Fibroblast of skin of left quadriceps (primary cell): ENCODE measurements at places on chromosomes 1 and 21.

- no peak for DNase-seq
Observed at GRCh38 chr1:210250998-210251679, 18.5 kb downstream of the SERTAD4 start.

DNA sequence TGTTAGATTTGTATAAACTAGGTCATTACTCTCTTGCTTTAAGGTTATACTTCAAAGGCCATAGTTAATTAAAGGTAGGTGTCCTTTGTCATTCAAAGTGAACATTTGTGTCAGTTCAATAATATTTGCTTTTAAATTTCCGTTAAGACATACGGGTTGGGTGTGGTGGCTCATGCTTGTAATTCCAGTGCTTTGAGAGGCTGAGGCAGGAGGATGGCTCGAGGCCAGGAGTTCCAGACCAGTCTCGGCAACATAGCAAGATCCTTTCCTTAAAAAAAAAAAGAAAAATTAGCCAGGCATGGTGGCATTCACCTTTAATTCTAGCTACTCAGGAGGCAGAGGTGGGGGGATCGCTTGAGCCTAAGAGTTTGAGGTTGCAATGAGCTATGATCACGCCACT, 80.4 kb downstream of the KIF26B start:
- no peak for DNase-seq

GRCh38 chr1:112761714-112762480, 46.8 kb upstream of the PPM1J start:
- no peak for DNase-seq

GRCh38 chr1:193558491-193559028, 372.1 kb upstream of the B3GALT2 start:
- peak; percentile 51 for DNase-seq

- DNase-seq, result no peak
Observed at GRCh38 chr1:57553666-57554065, 129.8 kb upstream of the DAB1 start.

DNA sequence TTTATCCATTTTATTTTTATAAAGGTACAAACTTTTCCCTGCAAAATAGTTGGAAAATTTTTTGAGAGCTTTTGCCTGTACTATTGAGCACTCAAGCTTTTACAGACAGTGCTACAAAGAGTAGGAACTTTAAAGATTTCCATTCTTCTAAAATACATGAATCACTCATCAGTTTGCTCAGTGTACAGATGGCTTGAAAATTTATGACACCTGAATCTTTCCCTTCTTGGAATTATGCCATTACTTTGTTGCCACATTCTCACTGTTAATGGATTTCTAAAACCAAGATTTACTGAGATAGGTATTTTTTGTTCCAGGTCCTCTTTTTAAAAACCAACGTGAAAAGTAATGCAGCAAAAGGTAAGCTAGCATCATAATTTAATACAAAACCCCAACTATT, 76.0 kb downstream of the GPATCH2 start:
- DNase-seq, result no peak

DNA sequence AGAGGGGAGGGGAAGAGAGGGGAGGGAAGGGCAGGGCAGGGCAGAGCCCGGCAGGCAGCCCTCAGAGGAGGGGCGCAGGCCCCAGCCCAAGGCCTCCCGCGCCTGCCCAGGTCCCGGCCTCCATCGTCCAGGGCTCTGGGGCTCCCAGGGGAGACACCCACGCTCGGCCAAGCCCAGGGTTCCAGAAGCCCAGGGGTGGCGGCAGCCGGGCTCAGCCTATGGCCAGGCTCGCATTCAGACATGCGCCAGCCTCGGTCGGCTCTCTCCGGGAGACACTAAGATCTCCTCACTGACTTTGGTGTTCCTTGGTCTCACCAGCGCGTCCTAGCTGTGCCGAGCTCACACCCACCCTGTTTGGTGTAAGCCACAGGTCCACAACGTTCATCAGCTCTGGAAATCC, 7.1 kb upstream of the ANKRD65 start:
- DNase-seq, result no peak

GRCh38 chr21:41878831-41879189, 334 bp downstream of the PRDM15 start:
- DNase-seq, result peak; percentile 67

- DNase-seq, result no peak
Observed at GRCh38 chr1:15201849-15202551, 45.0 kb upstream of the FHAD1 start.
